ENCODE measurements at places on chromosomes 3 and 15.

DNA sequence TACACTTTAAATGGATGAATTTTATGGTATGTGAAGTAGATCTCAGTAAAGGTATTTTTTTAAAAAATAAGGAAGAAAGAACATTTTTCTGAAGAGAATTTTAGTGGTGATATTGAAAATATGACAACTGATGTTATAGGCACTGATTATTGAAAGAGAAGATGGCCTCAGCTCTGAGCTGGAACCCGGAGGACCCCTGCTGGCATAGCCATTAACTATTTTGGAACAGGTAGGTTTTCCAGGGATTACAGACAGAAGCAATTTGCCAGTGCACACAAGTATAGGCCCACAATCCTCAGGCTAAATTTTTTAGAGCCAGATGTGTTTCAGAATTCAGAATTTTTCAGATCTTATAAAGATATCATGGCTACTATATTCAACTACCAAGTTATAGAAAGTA is 315.9 kb upstream of the GPR149 start:
- DNase-seq, result no peak

- DNase-seq, result no peak
Observed at GRCh38 chr15:44028349-44028748, 166.7 kb downstream of the FRMD5 start.

DNA sequence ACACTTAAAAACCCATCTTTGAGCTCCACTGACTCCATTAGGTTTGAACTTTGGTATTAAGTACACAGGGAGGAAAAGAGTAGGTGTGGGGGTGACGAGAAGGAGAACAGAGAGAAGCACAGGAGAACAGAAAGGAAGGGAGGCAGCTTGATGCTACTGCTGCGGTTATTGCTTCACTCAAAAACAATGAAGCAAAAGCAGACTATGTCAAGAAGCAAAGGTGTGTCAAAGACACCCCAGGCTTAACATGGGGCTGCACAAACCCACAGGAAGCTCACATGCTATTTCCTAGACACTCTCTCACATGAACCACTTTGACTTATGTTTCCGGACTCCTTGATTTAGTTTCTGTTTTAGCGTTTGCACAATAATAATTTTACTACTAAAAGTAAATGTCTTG is 961.0 kb upstream of the CFAP20DC start:
- no peak for DNase-seq

DNA sequence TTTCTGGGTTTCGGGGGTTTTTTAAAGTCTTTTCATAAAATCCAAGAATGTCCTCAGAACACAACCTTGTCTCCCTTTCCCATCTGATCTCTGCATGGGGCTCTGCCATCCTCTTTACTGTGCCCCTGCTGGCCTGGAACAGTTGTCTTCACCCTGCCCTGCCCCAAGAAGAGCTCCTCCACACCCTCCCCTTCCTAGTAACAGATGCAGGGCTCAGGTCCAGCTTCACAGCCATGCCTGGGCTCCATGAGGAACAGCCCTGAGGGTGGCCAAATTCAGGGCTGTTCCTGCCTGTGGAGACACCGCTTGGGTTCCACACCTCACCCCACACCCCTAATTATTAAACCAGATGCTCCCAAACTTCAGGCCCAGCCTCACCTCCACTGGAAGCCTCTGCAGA is 12.9 kb upstream of the ULK3 start:
- no peak for DNase-seq

- DNase-seq, result no peak
Observed at GRCh38 chr3:150847433-150847832, 57.8 kb downstream of the MINDY4B start.

- DNase-seq, result no peak
Observed at GRCh38 chr3:71543371-71544016, 40.0 kb downstream of the FOXP1 start.

DNA sequence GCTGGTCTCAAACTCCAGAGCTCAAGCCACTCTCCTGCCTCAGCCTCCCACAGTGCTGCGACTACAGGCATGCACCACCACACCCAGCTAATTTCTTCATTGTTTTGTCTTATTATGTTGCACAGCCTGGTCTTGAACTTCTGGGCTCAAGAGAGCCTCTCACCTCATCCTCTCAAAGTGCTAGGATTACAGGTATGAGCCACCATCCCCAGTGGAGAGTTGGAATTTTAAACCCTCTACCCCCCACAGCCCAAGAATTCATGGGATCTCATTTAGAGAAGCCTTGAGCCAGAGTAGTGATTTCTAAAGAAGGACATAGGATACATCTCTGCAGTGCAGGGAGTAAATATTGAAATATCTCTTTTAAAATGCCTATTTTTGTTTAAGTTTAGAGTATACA is 221.1 kb downstream of the CACNA2D3 start:
- DNase-seq, result no peak

Measured in endothelial cell (in vitro differentiated cells).